ENCODE measurements at places on chromosomes 1 and 21. TPM values are rescaled to one million over a fixed set of nuclear protein-coding genes. Genes with fewer than 3 reads are reported as not detected.

Gene CFAP74
- not detected for total RNA-seq

Gene NEGR1
- 0.99 TPM for total RNA-seq

Gene IL10
- total RNA-seq = 0.16 TPM

Gene NBPF1
- 63.4 TPM for total RNA-seq

GRCh38 chr1:44970317-44970716 is 16.1 kb downstream of the EIF2B3 start:
- peak; percentile 71 for DNase-seq
